SIG-M5 (cell line): ENCODE measurements at places on chromosomes 4 and X.

GRCh38 chr4:3701271-3701734 is 64.9 kb upstream of the ADRA2C start:
- no peak for DNase-seq

- no peak for DNase-seq
Observed at GRCh38 chr4:70177090-70177489, 18.4 kb upstream of the ODAM start.

- DNase-seq, result no peak
Observed at GRCh38 chrX:14825851-14826250, 47.0 kb downstream of the FANCB start.

DNA sequence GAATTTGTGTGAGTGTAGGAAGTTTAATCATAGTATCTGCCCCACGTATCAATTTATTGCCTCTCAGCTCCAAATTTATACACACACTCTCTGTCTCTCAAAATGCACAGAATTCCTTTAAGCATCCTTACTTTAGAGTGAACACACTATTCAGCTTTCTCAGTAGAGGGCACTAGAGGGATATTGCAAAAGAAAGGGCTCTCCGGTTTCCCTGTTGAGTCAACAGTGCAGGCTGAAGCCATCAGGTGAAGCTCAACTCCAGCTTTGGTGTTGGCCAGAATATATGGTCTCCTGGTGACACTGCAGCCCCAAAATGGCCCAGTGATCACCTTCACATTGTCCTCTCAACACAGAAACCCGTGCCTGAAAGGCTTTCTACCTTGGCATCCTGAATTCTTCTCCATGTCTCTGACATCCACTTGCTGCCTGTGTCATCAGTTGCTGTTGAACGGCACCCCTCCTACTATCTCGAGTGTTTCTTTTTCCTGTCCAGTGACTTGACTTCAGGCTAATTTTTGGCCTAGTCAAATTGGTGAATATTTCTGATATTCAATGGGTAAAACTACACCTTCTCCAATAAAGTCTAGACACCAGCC is 670.5 kb downstream of the GABRG1 start:
- no peak for DNase-seq

- DNase-seq, result peak; percentile 37
Observed at GRCh38 chr4:15649914-15650545, 5.1 kb downstream of the FBXL5 start.

- no peak for DNase-seq
Observed at GRCh38 chr4:158490629-158491028, 31.1 kb upstream of the RXFP1 start.

GRCh38 chr4:77843628-77844027 is 19.0 kb upstream of the MRPL1 start:
- DNase-seq, result no peak

- no peak for DNase-seq
Observed at GRCh38 chrX:9356846-9357245, 108.0 kb upstream of the TBL1X start.

DNA sequence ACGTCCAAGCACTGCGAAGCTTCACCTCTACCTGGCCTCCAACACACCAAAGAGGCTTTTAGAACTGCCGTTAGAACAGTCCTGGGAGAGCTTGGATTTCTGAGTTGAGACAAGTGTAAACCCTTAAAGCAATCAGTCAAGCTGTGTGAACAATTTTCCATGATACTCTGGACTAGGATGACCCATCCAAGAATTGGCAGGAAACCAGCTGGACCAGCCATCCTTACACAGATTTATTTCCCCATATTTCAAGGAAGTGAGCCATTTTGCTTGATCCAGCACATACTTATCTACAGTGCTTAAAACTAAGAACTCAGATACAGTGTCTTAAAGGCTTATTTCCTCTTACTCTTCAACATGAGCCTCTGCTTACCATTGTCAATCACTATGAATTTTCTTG is 340.7 kb upstream of the HS3ST1 start:
- DNase-seq, result no peak

DNA sequence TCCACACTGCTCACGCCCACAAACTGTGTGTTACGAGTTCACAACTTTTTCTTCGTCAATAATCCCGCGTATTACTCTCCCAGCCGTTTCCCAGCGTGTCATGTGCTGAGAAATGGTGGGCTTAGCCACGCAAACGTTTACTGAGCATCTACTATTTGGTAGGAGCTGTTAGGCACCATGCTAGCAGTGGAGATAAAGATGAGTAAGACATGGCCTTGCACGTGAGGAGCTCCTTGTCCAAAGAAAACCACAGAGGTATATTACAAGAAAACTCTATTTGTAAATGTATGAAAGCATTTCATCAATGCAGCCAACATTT is 821 bp upstream of the TMEM128 start:
- no peak for DNase-seq

DNA sequence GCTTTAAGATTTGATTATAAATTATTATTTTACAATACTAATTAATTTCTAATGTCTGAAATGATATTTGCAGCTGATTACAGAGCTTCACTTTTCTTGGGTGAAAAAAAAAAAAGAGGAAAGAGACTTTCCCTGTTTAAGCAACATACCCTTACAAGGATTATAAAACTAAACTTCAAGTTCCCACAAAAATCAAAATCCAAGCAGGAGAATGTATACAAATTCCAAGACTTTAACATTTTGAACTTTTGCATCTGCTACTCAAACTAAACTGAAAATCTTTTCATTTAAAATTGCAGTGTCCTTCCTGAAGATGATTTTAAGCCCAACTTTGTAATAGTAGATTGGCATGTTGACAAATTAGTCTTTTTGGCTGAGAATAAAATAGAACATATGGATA is 742.4 kb upstream of the INTU start:
- DNase-seq, result no peak

DNA sequence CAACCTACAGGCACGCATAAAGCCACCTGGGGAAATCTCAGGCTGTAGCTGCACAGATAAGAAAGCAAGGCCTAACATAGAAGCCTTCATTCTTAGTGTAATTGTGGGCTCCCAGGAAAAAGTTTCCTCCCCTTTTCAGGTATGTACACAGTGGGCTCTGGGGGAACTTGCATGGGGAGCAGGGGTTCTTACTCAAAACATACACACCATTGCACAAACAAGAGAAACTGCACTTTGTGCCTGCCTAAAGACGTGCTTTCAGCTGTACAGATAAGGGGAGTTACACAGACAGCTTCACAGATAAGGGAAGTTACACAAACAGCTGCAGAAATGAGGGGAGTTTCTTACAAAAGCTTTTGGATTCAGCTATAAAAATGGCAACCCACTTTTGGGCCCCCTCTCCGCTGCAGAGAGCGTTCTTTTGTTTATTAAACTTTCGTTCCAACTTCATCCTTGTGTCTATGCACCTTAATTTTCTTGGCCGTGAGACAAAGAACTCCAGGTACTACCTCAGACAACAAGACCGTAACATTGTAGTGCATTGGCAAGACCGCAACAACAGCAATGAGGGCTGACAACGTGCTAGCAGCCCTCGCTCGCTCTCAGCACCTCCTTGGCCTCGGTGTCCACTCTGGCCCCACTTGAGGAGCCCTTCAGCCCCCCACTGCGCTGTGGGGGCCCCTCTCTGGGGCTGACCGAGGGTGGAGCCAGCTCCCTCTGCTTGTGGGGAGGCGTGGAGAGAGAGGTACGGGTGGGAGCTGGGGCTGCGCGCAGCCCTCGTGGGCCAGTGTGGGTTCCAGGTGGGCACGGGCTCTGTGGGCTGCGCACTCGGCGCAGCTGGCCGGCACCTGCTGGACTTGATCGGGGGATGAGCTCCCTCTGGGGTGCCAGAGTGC is 317.5 kb downstream of the RAPGEF2 start:
- DNase-seq, result no peak

DNA sequence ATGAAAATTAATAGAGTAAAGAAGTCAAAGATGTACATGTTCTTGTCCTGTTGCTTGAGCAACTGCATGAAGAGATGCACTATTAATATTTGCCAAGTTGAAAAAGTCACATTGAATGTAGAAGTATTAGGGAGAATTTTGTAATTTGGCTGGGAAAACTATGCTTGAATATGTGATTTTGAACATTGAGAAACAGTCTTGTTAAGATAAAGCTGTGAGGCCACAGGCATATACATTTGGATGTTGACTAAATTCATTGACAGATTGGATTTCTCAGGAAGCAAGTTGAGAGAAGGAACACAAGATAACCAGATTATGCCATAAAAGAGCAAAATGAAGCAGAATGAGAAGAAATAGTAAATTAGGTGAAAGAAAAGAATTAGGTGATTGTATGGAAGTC is 1777.5 kb upstream of the PCDH7 start:
- DNase-seq, result no peak

GRCh38 chr4:99679204-99679603 is 21.6 kb upstream of the C4orf54 start:
- DNase-seq, result no peak

DNA sequence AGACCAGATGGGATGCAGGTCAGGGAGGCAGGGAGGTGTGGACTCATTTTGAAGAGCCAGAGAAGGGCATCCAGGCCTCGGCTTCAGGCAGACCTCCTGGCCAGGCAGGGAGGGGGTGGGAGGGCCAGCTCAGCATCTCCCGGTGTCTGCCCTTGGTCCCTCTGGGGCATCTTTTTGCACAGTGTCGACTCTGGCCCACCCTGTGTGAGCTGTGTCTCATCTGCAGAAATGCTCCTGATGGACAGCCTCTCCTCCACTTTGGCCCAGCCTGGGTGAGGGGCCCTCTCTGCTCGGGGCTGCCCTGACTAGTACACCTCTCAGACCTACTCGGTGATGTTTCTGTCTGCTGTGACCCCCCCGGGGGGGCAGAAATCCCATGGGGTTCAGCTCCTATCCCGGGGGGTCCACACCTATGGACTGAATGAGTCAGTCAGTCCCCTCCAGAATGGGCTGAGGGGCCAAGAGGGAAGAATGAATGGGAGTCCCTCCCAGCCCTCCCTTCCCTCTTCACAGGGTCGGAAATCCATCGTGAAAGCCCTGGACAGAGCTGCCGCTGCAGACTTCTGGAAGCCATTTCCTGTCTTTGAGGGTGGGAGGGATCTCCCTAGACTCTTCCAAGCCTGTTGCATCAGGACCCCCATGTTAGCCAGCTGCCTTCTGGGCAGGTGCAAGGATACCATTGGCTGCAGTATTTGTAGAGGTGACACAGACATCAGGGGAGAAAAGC is 196.7 kb upstream of the PSAPL1 start:
- DNase-seq, result no peak

DNA sequence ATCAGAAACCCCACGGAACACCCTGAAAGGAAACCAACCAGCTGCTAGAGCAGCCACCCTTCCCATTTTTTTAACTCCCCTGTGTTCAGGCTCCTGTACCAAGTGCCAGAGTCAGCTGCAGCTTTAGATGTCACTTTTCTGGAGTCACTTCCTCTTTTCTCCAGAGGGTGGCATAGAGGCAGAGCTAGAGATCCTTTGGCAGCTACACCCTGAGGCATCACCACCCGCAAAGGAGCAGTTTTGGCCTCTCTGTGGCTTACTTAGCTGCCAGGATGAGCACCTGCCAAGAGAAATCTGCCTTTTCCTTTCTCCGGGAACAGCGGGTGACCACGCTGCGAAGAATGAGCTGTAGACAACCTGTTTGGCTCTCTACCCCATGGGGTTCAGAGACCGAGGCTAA is 58.0 kb upstream of the CHRDL1 start:
- no peak for DNase-seq

GRCh38 chr4:70392057-70392776 is 5.5 kb upstream of the OPRPN start:
- no peak for DNase-seq

DNA sequence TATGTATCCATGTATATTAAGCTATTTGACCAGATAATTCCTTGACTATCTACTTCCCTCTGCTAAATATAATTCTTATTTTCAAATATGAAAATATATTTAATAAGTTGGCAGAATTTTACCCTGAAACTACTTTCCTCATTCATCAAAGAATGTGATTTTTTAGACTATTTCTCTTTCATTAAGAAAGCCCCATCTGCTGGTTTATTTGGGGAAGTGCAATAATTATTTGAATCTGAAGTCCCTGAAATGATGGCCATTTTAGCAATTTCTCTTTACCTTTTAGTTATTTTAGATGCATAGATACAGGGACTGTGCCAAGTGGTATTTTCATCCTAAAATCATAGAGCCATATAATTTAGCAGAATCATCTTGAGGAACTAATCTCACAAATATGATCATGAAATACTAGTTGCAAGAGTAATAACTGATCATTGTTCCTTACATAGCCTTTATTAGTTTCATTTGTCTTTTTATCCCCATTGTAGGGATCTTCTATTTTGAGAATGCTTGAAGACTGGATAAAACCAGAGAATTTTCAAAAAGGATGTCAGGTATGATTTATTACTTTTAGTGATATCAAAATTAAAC is 39.0 kb downstream of the ENPEP start:
- DNase-seq, result no peak

GRCh38 chr4:143641361-143641760 is 59.1 kb downstream of the FREM3 start:
- no peak for DNase-seq
